ENCODE measurements at places on chromosomes 5 and 9. TPM values are rescaled to one million over a fixed set of nuclear protein-coding genes. Genes with fewer than 3 reads are reported as not detected.

- H3K27ac ChIP-seq, result peak overlapping the region; percentile 76
- H3K36me3 ChIP-seq, result no peaks in the 10 kb centered on the region
- H3K27me3 ChIP-seq, result no peaks in the 10 kb centered on the region
- H3K4me3 ChIP-seq, result peak overlapping the region; percentile 46
- DNase-seq, result peak; percentile 22
Observed at GRCh38 chr5:98772415-98773213, 849 bp upstream of the RGMB start.

DNA sequence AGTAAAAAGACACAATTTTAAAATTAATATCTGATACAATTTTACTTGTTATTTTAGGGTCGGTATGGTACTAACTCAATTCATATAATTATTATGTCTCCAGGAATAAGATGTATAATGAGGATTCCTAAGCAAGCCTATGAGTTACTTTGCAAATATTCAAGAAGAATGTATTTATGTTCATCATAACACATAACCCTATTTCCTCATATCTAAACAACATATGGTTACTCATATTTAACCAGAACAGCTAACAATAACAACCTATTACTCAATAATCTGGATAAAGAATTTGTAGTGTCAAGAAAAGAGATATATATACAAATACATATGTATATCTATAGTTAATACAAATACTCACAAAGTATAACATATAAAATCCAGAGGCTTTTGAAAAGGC, 285.9 kb downstream of the ARL15 start:
- H3K27me3 ChIP-seq, result no peaks in the 10 kb centered on the region
- H3K27ac ChIP-seq, result no peak overlapping the region
- DNase-seq, result no peak
- no peak overlapping the region for H3K4me3 ChIP-seq

- H3K4me3 ChIP-seq, result no peak overlapping the region
- no peaks in the 10 kb centered on the region for H3K27me3 ChIP-seq
- H3K4me1 ChIP-seq, result no peaks in the 10 kb centered on the region
- H3K27ac ChIP-seq, result no peak overlapping the region
Observed at GRCh38 chr5:144015961-144016360, 154.5 kb downstream of the YIPF5 start.

DNA sequence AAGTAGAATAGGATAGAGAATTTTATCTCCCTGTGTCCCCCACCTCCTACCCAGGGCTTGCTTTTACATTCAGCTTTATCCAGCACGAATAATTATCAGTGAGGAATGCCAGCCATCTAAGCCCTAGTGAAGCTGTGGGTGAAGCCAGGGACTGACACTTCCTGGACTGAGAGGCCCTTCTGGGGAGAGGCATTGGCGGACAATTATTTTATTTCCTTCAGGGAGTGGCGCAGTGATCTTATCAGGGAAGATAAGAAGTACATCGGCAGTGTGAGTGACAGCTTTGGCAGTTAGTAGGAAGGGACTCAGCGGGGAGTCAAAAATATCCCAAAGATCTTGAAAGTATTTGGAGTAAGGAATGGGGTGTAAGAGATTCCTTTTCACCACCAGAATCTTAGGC, 34.9 kb upstream of the RPS23 start:
- H3K36me3 ChIP-seq, result no peaks in the 10 kb centered on the region
- peaks cover 5% of the 10 kb centered on the region for H3K27me3 ChIP-seq
- no peak overlapping the region for H3K27ac ChIP-seq
- no peak overlapping the region for H3K4me3 ChIP-seq
- peaks cover 7% of the 10 kb centered on the region for H3K4me1 ChIP-seq

- peaks cover 35% of the 10 kb centered on the region for H3K4me1 ChIP-seq
- peaks cover 4% of the 10 kb centered on the region for H3K27me3 ChIP-seq
- no peak overlapping the region for H3K27ac ChIP-seq
- no peaks in the 10 kb centered on the region for H3K36me3 ChIP-seq
- no peak for DNase-seq
- no peak overlapping the region for H3K4me3 ChIP-seq
Observed at GRCh38 chr9:77585335-77585786, 62.8 kb downstream of the GNA14 start.

DNA sequence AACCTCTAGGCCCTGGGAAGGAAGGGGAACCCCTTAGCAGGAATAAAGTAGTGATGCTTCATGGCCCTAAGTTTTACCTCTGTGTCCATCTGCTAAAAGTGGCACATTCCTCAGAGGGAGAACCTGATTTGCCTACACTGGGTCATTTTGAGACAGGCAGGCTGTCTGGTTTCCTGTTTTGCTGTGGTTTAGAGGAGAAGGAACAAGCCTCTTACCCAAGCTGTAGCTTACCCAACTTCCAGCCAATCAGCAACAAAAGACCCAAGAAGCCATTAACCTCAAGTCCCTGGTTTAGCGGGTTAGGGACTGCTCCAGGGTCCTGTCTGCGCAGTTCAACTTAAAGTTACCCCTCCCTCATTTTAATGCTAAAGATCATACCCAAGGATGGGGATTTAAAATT, 411.0 kb downstream of the MAT2B start:
- no peaks in the 10 kb centered on the region for H3K4me1 ChIP-seq
- H3K27me3 ChIP-seq, result no peaks in the 10 kb centered on the region
- H3K36me3 ChIP-seq, result no peaks in the 10 kb centered on the region

GRCh38 chr9:4797854-4798150, 5.1 kb downstream of the RCL1 start:
- H3K4me1 ChIP-seq, result peaks cover 22% of the 10 kb centered on the region
- H3K4me3 ChIP-seq, result no peak overlapping the region
- no peak overlapping the region for H3K27ac ChIP-seq
- no peak for DNase-seq
- H3K36me3 ChIP-seq, result no peaks in the 10 kb centered on the region

- no peak overlapping the region for H3K4me3 ChIP-seq
- DNase-seq, result no peak
- no peak overlapping the region for H3K27ac ChIP-seq
Observed at GRCh38 chr5:76861612-76862011, 11.8 kb downstream of the S100Z start.

- no peak within 1 kb of the TSS for H3K27ac ChIP-seq
- peaks cover 28% of the 10 kb centered on the region for H3K27me3 ChIP-seq
- H3K4me3 ChIP-seq, result peak within 1 kb of the TSS; percentile 61
- DNase-seq, result no peak
Observed at GRCh38 chr9:111038331-111039230, at the start of gene LPAR1. TSS of gene LPAR1 (minus strand) at chr9:111038470. CDS start at chr9:110972117, 66,353 bp downstream.

DNA sequence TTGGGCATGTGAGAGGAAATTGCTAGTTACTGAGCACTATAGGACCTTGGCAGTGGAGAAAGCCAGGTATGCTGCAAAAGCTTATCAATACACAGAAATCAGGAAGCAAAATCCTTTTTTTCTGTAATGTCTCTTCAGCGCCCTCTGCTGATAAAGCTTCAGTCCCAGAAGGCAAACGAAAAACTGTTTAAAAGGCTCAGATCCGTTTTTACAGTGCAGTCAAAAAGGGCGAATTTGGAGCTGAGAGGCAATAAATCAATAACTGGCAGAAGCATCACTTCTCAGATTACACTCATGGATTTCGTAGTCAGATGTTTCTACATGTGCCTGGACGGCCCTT, 1.1 kb upstream of the MAN2A1 start:
- no peaks in the 10 kb centered on the region for H3K36me3 ChIP-seq
- H3K4me3 ChIP-seq, result peak overlapping the region; percentile 79
- no peaks in the 10 kb centered on the region for H3K27me3 ChIP-seq
- peak overlapping the region; percentile 57 for H3K27ac ChIP-seq
- DNase-seq, result no peak

- DNase-seq, result no peak
- H3K36me3 ChIP-seq, result no peaks in the 10 kb centered on the region
- H3K4me3 ChIP-seq, result no peak overlapping the region
- H3K27me3 ChIP-seq, result no peaks in the 10 kb centered on the region
- no peak overlapping the region for H3K27ac ChIP-seq
- H3K4me1 ChIP-seq, result no peaks in the 10 kb centered on the region
Observed at GRCh38 chr5:111851631-111852548, 94.9 kb upstream of the NREP start.

GRCh38 chr5:173232499-173233346, 2.3 kb downstream of the NKX2-5 start:
- H3K4me1 ChIP-seq, result peaks cover 8% of the 10 kb centered on the region
- no peak for DNase-seq
- H3K27ac ChIP-seq, result no peak overlapping the region
- no peaks in the 10 kb centered on the region for H3K36me3 ChIP-seq
- no peak overlapping the region for H3K4me3 ChIP-seq
- peaks cover 91% of the 10 kb centered on the region for H3K27me3 ChIP-seq

- H3K27me3 ChIP-seq, result no peaks in the 10 kb centered on the region
- peak; percentile 56 for DNase-seq
- H3K27ac ChIP-seq, result no peak overlapping the region
- H3K36me3 ChIP-seq, result no peaks in the 10 kb centered on the region
- peaks cover 38% of the 10 kb centered on the region for H3K4me1 ChIP-seq
Observed at GRCh38 chr9:87567001-87567400, 69.3 kb downstream of the DAPK1 start.

DNA sequence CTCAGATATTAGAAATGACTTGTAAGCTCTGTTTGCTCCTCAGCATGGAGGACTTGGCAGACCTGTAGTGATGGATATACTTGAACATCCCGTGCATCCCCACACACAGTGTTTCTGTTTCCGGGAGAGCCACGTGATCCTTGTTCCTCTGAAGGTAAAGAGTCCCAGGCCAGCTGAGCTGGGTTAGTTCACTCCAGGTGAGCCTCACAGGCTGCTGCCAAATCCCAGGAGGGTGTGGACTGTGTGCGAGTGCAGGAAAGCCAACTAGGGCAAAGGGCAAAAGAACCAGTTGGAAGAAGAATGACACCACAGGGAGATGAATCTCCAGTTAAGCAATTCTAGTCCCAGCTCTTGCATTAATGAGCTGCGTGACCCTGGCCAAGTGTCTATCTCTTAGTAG, 10.4 kb upstream of the TOMM5 start:
- no peaks in the 10 kb centered on the region for H3K36me3 ChIP-seq
- H3K27me3 ChIP-seq, result peaks cover 13% of the 10 kb centered on the region
- no peak overlapping the region for H3K4me3 ChIP-seq
- H3K27ac ChIP-seq, result no peak overlapping the region
- no peaks in the 10 kb centered on the region for H3K4me1 ChIP-seq

The PIP5K1B gene
- total RNA-seq, result 0.27 TPM

The CDKN2A gene
- total RNA-seq, result 9.3 TPM

The AGPAT2 gene
- total RNA-seq, result 43.0 TPM

The PDCD1LG2 gene
- 9.5 TPM for total RNA-seq

The SV2C gene
- total RNA-seq, result 0.07 TPM

The SPINK1 gene
- not detected for total RNA-seq

The TMEM215 gene
- total RNA-seq, result not detected

All from endothelial cell of umbilical vein (primary cell).